ENCODE measurements at places on chromosomes 4 and X.

DNA sequence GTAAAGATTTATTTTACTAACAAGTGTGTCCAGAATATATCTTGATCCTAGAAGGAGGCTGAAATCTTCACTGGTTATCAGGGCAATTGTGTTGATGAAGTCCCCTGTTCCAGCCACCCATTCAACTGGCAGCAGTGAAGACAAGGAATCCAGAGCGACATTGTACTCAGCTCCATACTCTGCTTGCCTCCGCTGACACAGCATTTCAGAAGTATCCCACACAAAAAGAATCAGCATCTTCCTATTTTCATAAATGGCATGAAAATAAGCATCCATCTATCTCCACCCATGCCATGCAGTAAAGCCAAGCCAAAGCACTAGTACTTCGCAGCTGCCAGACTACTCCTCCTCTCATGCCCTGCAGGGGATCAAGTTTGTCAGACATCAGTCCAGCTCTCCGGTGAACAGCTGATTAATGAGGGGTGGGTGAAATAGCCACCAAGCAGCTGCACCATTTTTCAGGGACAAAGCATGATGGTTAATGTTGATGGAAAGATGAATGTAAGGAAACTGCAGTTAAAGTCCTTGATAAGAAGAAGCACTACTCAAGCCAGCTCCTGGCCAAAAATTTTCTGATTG, 54.0 kb downstream of the COL25A1 start:
- no peak for DNase-seq

DNA sequence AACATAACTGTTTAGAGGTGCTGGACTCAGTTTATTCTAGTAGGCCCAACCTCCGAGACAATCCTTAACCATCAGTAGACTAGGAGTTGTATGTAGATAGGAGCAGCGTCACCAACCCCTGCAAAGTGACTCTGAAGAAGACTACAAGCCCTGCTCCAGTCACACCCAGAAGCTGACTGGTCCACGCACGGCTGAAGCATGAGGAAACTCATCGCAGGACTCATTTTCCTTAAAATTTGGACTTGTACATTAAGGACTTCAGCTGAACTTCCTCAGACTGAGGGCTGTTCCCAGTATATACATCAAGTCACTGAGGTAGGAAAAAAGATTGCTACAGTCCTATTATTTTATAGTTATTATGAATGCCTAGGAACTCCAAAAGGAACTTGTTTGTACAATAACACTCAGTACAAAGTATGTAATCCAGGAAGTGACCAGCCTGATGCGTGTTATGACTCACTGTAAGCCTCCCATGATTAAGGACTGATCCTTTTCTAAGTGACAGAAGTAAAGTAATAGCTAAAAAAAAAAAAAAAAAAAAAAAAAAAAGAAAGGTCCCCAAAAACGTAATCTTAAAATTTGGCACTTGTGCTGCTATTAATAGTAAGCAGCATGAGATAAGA, 41.6 kb upstream of the UGT2B7 start:
- peak; percentile 63 for DNase-seq

DNA sequence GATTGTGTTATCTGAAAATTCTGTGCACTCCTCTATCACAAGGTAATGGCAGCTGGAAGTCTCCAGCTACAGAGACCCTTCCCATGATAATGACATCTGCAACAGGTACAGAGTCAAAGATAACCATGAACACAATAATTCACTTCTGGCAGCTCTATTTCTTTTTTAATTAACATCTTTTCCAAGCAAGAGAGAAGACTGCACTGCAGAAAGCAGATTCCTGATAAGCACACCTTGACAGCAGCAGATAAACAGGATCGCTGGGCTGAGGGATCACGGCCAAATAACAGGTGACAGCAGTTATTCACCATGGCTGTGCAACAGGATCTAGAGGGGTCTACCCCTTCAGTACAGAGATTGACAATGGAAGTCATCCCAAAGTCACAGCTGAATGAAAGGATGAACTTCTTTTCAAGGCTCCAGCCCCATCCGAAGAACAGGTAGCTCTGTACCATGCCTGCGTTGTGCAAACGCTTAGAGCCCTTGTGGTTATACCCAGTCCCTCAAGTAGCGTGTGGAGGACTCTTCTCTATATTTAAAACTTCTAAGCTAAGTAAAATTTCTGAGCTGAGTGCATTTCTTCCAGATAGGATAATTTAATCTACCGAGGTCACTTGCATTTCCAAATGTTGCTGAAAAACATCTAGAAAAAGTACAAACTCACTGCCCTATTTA, 66.7 kb downstream of the DCHS2 start:
- no peak for DNase-seq

DNA sequence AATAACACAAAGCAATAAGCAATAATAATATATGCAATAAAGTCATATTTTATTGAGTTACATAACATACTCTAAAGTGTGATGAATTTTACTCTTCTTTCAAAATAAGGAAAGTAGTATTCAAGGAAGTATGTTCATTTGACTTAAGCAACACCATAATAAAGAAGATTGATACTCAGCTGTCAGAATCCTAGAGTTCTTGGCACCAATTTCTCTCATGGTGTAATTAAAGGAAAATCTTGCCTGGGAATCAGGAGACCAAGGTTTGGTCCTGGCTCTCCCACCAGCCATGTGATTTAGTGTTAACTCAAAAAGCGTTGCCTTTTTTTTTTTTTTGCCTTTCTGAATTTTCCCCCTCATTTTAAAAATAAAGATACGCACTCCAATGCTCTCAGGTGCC, 17.1 kb downstream of the MYOZ2 start:
- DNase-seq = no peak

GRCh38 chrX:22950269-22951266, 49.2 kb upstream of the DDX53 start:
- peak; percentile 38 for DNase-seq

GRCh38 chr4:107837317-107837716, 12.6 kb downstream of the SGMS2 start:
- no peak for DNase-seq

DNA sequence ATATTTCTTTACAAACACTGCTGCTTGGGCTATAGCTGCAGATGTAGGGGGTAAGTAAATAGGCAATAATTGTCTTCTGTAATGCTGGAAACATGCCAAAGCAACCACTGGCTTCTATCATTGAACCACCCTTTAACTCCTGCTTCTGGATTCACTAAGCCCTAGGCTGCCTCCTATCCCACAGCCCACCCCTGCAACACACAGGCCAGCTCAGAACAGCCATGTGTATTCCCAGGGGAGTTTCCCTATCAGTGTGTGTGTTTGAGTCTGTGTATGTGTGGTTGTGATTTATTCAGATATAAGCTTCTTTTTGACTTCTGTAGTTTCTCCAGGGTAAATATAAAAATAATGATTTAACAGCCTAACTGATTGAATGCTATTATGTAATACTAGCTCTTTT, 291.3 kb downstream of the PCDH10 start:
- DNase-seq = no peak

DNA sequence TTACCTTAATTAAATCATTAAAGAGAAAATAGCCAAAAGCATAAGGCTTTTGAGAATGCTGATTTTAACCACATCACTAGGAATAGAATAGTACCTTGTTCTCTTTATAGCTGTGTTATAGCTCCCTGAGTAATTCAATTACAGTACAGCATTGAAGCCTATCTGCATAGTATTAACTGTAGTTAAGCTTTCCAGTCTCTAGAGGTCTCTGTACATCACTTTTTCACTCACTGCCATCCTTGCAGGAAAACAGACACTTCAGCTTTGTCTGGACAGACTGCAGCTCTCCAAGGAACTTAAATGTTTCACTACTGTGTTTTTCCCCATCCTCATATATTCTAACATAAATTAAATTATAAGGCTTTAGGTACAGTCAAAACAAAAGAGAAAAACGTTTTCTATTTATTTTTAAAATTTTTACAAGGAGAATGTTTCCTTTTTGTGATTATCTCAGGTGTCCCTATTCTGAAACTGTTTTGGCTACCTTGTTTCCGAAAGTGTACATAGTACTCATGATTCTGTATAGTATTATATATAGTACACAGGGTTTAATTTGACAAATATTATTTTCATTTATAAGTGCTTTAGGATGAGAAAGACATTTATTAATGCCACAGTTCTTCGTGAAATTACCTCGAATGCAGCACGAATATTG, 407.9 kb downstream of the PCDH18 start:
- peak; percentile 53 for DNase-seq

- DNase-seq = no peak
Measured at GRCh38 chr4:37981425-37981824, 21.2 kb downstream of the PTTG2 start.

DNA sequence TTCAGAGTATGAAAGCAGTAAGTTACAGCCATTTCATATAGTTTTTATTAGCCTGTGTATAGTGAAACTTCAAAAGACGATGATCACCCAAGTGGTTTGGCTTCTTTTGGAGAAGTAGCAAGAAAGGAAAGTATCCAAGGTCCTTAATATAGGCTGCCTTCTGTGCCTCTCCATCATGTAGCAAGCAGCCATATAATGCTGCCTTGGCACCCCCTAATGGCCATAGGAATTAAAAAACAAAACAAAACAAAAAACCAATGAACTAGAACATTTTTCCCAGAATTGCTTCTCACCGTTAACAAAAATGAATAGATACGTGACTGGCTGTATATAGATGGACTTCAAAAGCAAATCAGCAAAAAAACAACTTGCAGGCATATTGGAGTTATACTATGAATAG, 18.9 kb downstream of the LAMP2 start:
- DNase-seq = no peak

DNA sequence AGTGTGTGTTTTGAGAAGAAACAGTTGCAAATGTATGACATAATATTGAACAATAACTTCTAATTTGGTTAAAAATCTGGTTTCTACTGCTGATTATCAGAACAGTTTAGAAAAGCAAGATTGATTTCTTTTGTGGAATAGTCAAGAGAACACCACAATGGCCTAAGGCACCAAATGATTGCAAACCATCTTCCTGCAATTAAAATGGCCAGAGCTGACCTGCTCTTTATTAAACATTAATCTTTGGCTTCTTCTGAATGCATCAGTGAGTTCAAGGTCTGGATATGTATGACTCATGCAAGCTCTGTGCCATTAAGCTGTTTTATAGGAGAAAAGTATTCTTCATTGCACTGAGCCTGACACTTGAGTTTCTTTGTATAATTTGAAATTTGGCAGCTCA, 107.8 kb upstream of the PDHA2 start:
- DNase-seq = no peak

GRCh38 chrX:68703369-68703768, 55.9 kb downstream of the STARD8 start:
- no peak for DNase-seq

DNA sequence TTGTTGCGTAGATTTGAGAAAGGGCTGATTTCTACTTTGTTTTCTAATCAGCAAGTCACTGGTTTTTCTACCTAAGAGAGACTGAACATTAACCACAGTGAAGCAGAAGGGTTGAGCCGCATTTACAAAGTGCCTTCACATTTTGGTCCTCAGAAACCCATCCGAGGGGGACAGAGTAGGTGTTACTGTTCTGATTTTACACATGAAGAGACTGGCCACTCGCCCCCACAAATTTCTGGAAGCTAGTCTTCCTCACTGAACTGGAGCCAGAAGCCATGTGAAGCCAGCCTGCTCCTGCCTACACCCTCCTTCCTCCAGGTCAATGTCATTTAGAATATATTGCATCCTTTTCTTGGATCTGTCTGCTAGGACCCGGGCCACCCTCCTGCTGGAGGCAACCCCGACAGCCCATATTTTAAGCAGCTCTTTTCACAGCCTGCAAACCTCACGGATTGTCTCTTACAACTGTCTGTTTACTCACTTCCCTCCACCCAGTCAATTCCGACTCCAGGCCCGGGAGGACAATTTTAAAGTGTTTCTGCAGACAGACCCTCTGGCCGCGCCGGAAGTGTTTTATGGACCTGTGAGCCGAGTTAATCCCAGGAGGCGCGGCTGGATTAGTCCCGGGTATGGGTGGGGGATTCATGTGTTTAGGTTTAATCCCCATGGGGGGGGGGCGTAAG, 73.2 kb upstream of the BCOR start:
- DNase-seq = no peak

GRCh38 chr4:37383579-37384229, 139.2 kb downstream of the NWD2 start:
- no peak for DNase-seq
